ENCODE measurements at places on chromosomes 16 and 17.
A peak's percentile ranks its signal among the peaks of the same experiment; 100 is the strongest.

DNA sequence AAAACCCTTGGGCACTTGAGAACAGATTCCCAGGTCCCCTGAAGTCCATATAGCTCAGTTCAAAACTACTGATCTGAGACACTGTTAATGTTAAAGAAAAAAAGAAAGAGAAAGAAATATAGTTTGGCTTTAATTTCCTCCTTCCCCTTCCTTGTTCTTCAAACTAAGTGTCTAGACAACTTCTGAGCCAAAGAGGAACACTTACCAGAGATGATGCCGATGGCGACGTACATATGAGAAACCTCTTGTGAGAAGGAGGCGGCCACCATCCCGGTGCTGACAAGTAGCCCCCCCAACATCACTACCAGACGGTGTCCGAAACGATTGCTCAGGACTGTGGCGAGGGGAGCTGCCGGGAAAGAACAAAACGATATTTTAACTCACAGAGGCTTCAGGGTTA, 17.2 kb downstream of the SLC16A6 start:
- DNase-seq = no peak

- DNase-seq = no peak
Measured at GRCh38 chr16:86479419-86479818, 30.9 kb upstream of the FOXF1 start.

- no peak for DNase-seq
Measured at GRCh38 chr16:83936581-83937165, 16.4 kb upstream of the OSGIN1 start.

GRCh38 chr17:11318207-11318606, 77.2 kb downstream of the SHISA6 start:
- DNase-seq = no peak

- DNase-seq = no peak
Measured at GRCh38 chr16:27639561-27640276, 89.8 kb downstream of the KATNIP start.

GRCh38 chr16:56769677-56770076, 39.7 kb downstream of the NUP93 start:
- no peak for DNase-seq

- DNase-seq = no peak
Measured at GRCh38 chr17:35560703-35561102, at the start of gene SLFN14. Gene SLFN14, minus strand, starts transcription at chr17:35560819. Its CDS starts 2,757 bp downstream, at chr17:35558062.

- DNase-seq = no peak
Measured at GRCh38 chr17:52147431-52147830, 11.1 kb downstream of the CA10 start.

- DNase-seq = no peak
Measured at GRCh38 chr17:53490447-53490968, 332.2 kb upstream of the KIF2B start.

- DNase-seq = no peak
Measured at GRCh38 chr17:29911641-29912177, 18.3 kb downstream of the SSH2 start.

- DNase-seq = no peak
Measured at GRCh38 chr17:70677783-70678647, 508.7 kb downstream of the KCNJ2 start.

DNA sequence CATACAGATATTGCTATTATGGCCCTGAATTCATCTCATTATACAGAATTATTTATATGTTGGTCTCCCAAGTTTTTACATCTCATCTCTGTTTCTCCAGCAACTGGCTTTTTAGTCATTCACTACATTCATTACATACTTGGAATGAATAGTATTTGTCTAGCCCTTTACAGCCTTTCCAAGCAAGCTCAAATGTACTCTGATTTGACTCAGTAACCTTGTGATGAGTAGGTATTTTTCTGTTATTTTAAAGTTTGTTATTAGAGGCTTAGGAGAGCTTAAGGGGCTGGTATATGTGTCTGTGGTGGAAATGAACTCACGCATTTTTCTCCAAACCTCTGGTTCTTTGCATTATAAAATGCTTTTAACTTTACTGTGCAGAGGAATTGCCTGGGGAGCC, 224.7 kb downstream of the SNX29 start:
- no peak for DNase-seq

DNA sequence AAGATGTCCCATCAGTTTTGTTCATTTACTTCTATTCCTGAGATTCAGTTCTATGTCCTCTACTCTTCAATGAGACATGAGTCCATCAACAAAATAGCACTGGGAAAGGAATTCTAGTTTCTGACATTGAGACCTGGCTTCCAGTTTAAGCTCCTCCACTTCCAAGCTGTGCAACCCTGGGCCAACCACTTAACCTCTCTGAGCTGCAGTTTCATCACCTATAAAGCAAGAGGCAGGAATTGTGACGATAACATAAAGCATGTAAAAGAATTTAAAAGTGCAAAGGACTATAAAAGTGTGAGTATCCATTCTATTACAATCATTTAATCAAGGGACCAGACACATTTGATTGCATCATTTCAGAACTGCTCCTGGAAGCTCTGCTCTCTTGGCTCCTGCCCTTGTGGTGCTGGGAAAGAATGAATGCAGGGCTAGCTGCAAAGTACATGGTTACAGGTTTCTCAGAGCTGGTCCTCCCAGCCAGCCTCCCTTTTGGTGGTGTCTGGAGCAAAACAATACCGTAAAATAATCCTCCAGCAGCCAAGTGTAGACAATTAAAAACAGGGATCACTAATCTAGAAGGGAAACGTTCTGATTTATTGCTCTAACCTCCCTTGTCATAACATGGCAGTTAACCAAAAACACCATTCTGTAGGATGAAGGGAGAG, 113.9 kb downstream of the VPS53 start:
- DNase-seq = no peak

DNA sequence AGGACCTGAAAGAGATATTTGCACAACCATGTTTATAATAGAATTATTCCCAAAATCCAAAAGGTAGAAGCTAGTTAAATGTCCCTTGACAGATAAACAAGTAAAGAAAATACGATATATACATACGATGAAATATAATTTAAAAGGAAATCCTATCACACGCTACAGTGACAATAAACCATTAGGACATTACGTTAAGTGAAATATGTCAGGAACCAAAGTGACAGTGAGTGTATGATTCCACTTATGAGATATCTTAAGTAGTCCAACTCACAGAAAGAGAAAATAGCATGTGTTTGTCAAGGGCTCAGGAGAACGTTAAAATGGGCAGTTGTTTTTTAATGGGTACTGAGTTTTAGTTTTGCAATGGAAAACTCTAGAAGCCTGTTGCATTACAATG, 212.7 kb upstream of the PMFBP1 start:
- no peak for DNase-seq

DNA sequence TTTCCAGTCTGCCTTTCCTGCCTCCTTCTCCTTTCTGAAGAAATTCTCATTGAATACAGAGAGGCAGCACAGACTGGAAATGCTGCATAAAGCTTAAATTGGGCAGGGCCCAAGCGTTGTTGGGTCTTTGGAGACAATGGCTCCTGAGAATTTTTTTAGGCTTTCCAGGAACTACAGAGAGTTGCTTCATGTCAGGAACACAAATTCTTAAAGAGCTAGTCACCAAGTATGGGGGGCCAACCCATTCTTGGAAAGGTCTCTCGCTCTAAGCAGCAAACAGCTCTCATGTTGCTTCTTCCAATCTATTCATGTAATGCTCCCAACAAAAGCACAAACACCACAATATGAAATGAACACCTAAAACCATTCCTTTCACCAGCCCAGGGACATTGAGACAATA, 6.9 kb downstream of the HNF1B start:
- DNase-seq = no peak

GRCh38 chr16:88939972-88940861, 36.8 kb downstream of the CBFA2T3 start:
- no peak for DNase-seq

GRCh38 chr17:17783825-17784656, 52.7 kb downstream of the SREBF1 start:
- DNase-seq = peak; percentile 46

- DNase-seq = no peak
Measured at GRCh38 chr16:47778106-47778801, 317.1 kb downstream of the PHKB start.

- DNase-seq = no peak
Measured at GRCh38 chr17:83117583-83117982, 38.2 kb downstream of the METRNL start.

DNA sequence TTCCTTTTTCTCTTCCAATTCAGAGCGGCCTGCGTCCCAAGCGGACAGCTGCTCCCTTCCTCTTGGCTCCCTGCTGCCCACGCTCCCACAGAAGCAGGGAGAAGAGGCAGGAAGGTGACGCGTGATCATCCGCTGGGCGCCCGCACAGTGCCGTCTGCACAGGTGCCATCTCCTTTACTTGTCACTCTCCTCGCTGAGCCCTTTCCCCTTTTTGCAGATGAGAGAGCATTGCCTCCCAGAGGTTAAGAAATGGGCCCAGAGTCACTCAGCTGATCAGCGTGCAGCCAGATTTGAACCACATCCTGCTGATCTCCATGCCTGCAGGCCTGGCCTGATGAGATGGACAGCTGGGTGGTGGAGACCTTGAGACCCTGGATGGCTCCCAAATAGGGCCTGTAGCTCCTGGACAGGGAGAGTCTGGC, 299.8 kb downstream of the SEC14L1 start:
- no peak for DNase-seq

DNA sequence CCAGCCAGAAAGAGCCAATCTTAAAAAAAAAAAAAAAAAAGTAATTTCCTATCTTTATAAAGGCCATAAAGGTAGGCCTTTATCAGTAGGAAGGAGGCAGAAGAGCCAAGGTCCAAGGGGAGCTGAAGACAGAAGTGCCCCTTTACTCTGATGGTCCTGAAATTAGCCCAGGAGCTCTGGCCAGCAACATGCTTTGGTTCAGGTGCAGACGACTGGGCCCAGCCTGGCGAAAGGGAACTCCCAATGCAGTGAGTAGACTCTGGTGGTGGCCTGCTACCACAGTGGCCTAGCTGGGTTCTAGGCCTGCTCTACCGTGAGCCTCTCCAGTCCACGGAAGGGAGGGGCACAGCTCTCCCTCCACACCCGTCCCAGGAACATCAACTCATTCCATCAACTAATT, 23.1 kb upstream of the MEIOB start:
- no peak for DNase-seq

DNA sequence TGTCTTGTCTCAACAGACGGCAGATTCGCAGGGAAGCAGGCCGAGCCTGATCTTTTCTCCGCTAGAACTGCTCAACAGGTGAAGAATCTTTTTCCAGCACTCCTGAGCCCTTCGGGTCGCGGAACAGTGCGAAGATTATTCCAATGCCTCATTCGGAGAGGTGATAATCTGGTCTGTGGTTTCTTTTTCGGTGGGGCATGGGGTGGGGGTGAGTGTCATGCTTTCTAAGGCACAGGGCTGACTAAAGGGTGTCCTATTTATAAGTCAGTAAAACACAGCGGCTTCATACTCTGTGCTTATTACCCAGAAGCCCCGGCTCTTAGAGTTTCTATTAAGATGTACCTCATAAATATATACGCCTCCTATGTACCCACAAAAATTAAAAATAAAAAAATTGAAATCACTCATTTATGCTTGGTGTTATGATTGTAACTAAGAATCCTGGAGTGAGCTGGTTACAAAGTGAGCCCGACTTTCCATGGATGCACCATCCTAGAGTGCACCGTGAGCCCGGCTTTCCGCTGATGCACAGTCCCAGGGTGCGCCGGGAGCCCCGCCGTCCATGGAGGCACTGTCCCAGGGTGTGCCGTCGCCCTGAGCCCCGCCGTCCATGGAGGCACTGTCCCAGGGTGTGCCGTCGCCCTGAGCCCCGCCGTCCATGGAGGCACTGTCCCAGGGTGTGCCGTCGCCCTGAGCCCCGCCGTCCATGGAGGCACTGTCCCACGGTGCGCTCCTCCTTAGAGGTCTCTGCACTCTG, 164.9 kb downstream of the IRX3 start:
- no peak for DNase-seq

- DNase-seq = peak; percentile 89
Measured at GRCh38 chr17:81394921-81395599, at the start of gene BAHCC1. Gene BAHCC1, plus strand, starts transcription at chr17:81395457. Its CDS starts 4,283 bp downstream, at chr17:81399740.
